ELF-1 (cell line): ENCODE measurements at places on chromosomes 5 and 9.
A peak's percentile ranks its signal among the peaks of the same experiment; 100 is the strongest.

DNA sequence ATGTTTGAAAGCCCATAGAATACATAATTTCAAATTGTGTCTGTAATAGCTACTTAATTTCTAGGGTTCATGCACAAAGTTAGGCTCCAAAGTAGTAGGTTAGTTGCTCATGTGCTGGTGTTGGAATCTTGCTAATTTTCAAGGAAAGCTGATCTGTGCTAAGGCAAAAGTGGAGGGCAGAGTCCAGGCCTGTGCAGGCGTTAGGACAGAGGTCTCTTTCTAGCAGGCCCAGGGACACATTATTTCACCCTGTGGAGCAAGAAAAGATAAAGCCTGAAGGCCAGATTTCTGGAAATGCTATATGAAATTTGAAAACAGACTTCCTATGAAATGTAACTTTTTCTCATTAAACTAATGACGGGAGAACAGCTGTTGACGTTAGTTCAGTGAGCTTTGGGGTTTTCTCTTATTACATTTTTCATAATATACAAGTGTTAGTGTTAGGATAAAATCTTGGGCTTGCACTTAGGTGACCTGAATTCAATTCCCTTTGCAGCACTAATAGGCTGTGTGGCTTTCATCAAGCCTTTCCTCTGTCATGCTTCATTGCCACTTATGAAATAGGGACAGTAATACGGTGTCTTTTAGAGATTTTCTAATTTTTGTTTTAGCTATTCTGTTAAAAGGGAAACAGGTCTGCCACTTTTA is 196.7 kb upstream of the HAPLN1 start:
- no peak for DNase-seq

GRCh38 chr5:96115147-96115807 is 153.6 kb upstream of the ELL2 start:
- no peak for DNase-seq

DNA sequence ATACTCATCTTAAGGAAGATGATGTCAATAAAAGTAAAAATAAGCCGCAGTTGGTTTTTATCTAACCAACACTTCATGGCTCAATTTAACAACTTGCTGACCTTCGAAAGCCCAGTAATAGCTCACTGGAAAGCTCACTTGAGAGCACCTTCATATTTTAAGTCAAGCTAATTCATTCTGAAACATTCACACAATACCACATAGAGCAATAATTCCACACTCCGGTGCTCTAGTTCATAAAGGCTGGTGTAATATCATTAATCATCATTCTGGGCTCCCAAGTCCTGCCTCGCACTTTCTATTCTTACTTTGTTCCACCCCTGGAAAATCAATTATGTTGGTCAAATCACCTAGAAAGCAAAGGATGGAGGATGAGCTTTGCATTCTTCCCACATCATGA is 74.4 kb downstream of the ELAVL2 start:
- DNase-seq: no peak

DNA sequence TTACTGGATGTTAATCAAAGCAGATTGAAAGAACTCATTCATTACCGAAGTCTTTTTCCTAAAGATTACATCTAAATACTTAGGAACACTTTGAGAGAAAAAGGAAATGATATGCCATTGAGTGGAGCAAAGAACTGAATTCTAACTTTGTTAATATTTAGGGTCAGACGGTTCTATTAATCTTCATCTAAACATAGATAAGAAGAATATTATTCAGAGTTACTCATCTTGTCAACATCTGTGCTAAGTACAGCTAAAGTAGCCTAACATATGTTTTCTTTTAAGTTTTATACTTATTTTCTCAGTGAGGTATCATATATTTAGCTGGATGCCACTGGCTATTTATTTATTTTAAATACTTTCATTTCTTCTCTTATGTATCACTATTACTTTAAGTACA is 1763.7 kb downstream of the EFNA5 start:
- DNase-seq: no peak

GRCh38 chr5:6674421-6674820 is 38.8 kb upstream of the TENT4A start:
- no peak for DNase-seq

GRCh38 chr9:107390778-107391177 is 98.8 kb downstream of the KLF4 start:
- DNase-seq: no peak

DNA sequence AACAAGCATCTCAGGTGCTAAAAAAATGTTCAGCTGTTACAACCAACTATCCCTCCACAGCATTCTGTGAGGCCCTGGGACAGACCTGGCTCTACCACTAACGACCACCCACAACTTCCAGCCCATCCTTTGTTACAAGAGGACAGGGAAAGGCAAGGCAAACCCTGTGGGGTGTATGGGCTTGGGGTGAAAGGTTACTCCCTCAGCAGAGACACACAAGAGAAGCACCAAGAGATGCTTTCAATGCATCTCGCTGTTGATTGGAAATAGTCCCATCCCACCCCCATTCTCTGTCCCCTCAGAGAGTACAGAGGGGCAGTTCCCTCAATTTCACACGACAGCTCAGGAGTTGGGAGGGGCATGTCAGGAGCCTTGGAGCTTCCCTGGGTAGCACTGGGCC is 234.1 kb downstream of the CAAP1 start:
- no peak for DNase-seq

DNA sequence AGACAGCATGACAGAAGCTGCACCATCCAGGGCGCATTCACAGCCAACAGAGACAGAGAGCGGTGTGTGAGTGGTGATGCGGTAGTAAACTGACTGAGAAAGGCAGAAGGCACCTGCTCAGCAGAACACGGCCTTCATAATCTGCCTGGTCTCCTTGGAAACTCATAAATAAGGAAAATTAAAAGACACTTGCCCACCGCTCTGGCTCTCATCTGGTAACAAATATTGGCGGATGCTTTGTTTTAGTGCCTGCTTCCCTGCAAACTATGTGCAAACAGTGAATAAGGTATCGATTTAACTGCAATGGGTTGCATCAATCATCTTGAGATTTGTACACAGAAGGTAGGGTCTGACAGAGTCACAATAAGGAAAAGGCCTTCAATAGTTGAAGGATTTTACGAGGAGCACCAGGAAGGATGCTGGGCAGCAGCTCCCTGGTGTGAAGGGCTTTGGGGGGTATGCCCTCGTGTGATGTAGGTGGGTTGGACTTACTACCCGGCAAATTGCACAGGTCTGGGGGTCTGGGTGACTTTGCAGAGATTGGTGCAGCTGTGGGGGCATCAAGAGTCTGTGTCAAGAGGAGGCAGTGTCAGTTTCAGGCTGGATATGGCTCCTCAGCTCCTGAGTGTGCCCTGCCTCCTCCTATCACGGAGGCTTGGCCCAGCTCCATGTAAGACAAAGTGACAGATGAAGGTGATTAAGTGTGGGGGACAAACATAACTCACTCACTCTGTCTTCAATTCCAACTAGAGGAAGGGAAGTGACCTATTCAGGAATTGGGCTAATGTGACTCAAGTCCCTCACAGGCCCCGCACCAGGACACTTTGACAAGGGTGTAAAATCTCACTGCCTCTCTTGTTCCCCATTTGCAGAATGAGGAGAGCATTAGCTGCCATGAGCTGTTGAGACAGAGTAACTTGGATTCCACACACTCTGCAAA is 166.7 kb downstream of the ICE1 start:
- DNase-seq: no peak

- DNase-seq: no peak
These were observed 58.2 kb upstream of the EQTN start for GRCh38 chr9:27355166-27355565.

GRCh38 chr5:143979044-143979690 is 167.2 kb downstream of the HMHB1 start:
- DNase-seq: no peak

- DNase-seq: peak; percentile 62
These were observed 23.4 kb downstream of the CDK20 start for GRCh38 chr9:87950765-87951488.

GRCh38 chr9:136965771-136966484 is 11.4 kb upstream of the PTGDS start:
- DNase-seq: no peak

GRCh38 chr9:7173139-7173538 is 415.4 kb downstream of the KDM4C start:
- no peak for DNase-seq

DNA sequence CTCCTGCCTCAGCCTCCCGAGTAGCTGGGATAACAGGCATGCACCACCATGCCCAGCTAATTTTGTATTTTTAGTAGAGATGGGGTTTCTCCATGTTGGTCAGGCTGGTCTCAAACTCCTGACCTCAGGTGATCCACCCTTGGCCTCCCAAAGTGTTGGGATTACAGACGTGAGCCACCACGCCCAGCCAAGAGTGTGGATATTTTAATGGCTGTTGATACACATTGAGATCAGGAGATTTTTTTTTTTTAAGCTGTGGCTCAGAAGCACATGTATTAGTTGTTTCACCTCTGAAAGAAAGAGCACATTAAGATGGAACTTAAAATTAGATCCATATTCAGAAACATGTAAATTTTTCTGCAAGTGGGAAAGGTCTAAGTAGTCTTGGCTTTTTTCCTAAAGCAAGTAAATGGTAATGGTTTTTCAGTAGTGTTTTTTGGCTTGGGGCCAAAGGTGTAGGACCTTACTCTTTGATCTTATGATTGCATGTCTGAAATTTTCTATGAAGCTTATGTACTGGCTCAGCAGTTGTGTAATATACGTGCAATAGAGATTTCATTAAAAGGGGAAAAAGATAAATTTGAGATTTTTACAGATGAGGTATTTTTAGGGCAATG is 9.9 kb downstream of the RBM27 start:
- no peak for DNase-seq

DNA sequence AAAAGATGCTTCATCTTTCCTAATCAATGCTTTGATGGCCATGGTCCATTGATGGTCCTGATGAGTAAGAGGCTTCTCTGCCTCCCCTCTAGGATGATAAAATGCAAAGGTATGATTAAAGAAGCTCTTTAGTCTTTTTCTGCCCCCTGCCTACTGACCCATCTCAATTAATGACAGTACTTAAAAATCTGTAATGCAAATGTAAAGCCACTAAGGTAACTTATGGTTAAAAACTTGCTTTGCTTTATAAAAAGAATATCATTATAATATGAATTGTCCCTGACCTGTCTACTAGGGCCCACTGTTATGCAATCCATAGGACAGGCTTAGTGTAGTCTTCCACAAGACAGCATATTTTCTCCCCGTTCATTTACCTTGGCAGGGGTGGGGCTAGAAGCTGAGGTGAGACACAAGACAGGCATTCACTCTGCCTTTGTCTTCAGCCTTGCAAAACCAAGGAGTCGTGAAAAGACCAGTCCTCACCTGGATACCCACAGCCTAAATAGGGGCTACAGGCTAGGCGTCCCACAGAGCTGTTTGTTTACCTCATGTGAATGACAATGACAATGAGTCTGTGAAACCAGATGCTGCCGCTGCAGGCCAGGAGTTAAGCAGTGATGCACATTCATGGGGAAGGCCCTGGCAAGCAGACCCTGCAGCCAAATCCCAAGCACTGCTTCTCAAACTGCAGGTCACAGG is 60.4 kb downstream of the BNC2 start:
- DNase-seq: peak; percentile 94

DNA sequence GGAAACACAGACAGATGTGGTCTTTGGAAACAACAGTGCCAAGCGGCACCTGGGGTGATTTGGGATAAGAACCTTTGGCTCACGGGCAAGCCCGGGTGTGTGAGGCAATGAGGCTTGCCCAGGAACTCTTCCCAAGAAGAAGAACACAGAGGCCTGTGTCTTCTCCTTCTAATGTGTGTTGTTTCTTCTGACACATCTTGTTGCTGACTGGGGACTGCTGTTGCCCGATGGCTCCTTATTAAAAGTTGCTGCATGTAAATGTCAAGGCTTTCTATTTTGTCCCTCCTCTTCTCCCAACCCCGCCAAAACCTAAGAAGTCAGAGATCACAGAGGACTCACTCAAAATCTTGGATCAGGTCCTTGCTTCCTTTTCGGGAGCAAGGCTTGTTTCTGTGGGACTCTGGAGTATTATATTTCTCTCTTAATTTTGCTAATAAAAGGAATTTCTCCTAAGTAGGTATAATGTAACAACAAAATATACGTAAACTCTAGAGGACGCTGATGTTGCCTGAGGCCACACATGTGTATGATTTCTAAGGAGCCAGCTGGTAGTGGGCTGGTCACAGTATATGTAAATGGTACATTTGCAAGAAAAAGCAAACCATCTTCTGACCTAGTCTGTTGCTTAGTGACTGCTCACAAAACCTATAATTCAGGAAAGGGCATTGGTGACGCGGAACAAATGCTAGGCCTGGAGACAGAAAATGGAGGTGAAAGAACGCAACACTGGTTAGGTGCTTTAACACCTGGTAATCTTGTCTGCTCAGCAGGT is 232.5 kb downstream of the GADD45G start:
- DNase-seq: no peak

DNA sequence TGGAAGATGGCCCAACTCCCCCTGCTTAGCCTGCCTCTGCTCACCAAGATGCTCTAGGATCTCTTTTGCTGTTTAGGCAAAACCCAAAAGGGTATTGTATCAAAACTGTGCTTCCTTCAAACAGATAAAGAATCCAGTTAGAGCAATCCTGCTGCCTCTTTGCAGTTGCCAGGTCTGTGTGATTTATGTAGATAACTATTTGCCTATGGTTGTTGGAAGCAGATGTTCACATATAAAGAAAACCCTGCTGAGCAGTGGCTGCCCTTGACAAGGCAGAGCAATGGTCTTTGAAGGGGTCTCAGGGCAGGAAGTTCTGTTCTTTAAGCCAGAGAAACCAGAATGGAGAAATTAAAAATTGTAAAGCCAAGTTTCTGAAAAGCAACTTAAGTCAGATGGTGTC is 68.6 kb downstream of the LRRC70 start:
- no peak for DNase-seq

DNA sequence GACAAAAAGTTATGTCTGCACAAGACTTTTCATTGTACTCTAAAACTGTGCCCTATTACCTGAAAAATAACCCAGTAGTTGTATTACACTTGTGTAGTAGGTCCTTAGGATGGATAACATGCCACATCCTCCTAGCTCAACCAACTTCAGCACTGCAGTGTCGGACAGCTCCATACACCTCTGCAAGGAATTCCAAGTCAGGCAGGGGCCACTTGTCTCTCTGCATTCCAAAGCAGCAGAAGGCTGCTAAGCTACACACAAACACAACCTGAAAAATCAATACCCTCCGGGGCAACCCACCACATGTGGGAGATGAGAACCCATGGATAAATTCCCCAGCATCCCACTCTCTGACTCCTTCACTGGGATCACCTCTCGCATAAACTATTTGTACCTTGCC is 50.2 kb downstream of the MED10 start:
- DNase-seq: peak; percentile 73

DNA sequence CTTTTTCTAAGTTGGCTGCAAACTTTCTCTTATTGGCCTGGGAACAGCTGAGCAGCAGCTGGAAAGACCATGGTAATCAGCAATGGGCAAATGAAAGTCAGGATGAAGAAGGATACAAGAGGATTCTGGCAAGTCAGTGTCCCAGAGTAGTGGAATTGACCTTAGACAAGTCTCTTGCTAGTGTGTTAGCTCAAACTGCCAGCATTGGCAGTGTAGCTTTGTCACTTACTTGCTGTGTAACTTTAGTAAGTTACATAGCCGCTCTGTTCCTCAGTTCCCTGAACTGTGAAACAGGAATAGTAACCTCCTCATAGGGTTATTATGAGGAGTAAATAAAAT is 3.6 kb downstream of the ALDH1A1 start:
- no peak for DNase-seq
